Umbilical cord (tissue), 2 donors: ENCODE measurements at places on chromosomes 16 and 17. TPM values are rescaled to one million over a fixed set of nuclear protein-coding genes. Genes with fewer than 3 reads are reported as not detected.

The ST6GALNAC1 gene
- total RNA-seq = not detected

- DNase-seq = peak; percentile 39
Observed at GRCh38 chr17:75105126-75106080, 4.4 kb upstream of the ARMC7 start.

GRCh38 chr16:16083421-16084156, 134.2 kb downstream of the ABCC1 start:
- DNase-seq = no peak

The PGAP6 gene
- 31.8 TPM for total RNA-seq

DNA sequence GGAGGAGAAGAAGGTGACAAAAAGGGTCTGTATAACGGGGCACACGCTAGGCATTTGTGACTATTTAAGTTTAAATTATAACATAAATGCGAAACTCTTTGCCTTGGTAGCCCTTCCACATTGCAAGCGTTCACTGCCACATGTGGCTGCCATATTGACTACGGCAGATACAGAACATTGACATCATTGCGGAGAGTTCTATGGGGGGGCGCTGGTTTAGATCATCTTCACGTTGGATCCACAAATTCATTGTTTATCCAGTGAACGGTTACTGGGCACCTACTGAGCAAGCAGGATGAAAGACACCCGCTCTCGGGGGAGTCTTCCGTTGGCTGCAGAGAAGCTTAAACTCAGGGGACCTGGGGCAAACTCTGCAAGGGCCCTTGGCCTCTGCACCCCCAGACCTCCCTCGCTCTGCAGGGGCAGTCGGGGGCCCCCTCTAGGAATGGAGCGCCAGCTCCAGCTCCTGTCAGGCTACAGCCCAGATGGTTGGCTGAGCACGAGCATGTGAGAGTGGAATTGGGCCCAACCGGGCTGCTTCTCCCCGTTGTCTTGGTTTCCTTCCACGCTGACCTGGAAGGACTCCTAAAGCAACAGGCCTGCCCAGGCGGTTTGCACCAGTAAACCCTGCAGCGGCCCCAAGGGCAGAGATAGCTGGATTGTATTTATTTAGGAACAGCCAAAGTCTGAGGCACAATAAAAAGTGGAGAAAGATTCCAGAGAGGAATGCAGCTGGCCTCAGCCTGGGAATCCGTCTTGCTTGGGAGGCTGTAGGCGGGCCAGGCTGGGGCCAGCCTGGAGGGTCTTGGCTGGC, 172.2 kb downstream of the SEC14L1 start:
- peak; percentile 97 for DNase-seq

GRCh38 chr17:34841467-34841866, 119.8 kb downstream of the CCT6B start:
- no peak for DNase-seq

DNA sequence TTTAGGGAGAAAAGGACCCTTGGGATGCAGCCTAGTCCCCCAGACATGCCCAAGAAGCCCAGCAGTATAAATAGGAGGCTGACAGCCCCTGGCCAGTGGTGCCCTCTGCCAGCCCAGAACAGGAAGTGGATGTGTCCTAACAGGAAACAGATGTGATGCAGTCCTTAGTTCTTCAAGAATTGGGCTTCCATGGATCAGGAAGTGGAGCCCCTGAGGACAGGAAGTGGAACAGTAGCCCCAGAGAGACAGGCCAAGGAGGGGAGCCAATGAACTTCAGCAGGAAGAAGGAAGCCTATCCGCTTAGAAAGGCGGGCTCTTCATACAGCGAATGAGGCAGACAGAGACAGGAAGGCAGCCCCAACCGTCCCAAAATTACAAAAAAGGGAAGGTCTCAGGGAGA, 7.2 kb downstream of the CTF1 start:
- DNase-seq = peak; percentile 55

DNA sequence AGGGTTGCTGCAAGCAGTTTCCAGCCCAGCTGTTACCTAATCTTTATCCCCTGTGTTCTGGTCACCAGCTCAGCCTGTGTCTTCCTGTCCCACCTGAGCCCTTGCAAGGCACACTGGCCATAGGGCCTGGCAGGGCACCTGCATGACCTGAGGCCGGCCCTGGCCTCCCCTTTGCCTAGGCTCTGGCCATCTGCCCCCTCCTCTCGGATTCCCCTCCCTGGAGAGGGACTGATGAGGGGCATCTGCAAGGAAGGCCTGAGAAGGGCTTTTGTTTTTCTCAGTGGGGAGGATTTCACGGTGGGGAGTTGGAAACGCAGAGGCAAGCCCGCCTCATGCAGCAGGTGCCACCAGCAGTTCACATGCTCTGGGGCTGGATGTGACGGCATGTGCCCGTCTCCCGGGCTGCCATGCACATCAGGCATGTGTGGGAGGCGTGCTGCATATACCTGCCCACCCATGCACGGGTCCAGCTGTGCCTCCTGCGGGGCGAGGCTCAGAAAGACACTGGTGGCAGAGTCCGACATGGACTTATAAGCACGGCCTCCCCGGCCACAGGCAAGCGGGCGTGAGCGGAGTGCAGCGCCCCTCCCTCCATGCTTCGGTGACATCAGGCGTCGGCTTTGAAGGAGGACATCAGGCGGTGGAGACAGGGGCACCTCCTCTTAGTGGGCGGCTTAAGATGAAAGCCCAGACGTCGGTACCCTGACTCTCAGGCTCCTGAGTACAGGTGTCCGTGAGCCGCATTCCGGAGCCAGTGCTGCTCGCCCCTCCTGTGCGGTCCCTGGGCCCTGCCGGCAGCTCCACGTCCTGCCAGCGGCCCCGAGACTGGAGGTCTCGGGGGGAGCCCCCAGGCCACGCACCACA, 16.5 kb downstream of the ASPSCR1 start:
- DNase-seq = no peak

DNA sequence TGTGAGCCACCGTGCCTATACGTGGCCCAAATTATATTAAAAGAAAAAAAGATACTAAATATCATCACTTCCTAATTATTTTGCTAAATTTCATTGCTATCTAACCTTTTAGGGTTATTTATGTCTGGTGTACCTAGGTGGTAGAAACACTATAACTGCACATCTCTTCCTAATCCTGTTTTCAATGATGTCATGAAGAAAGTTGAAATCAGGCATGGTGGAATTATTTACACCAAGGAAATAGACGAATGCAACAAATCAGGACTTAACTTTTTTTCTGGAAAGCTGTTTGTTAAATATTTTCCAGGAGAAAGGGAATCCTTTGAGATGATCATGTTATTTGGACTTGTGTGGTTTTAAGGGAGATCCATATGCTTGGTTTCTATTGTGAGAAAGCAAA, 39.2 kb upstream of the SKAP1 start:
- no peak for DNase-seq

GRCh38 chr17:59620518-59621259, 994 bp downstream of the CLTC start:
- peak; percentile 33 for DNase-seq

GRCh38 chr17:80220736-80221215, 549 bp downstream of the SLC26A11 start:
- peak; percentile 20 for DNase-seq

The SMPD3 gene
- total RNA-seq = 0.48 TPM
